Left kidney (tissue), 8 donors: ENCODE measurements at places on chromosomes 7 and 10.

DNA sequence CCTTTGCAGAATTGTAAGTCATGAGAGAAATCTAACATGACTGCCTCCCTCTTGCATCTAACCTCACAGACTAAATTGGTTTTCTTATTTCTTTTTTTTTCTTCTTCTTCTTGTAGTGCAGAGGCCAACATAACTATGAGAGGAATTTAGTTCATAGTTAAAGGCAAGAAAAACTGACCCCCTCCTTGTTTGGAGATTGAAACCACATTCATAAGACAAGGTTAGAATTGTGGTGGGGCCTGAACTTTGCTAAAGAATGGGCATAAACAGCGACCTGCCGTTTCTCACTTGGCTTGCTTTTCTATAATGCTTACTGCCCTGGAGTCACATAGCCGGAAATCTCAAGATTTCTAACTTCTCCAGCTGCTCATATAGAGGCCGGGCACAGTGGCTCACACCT, 2.4 kb upstream of the POLM start:
- no peak for DNase-seq

- DNase-seq = no peak
Measured at GRCh38 chr10:98577168-98577567, 130.4 kb upstream of the HPS1 start.

DNA sequence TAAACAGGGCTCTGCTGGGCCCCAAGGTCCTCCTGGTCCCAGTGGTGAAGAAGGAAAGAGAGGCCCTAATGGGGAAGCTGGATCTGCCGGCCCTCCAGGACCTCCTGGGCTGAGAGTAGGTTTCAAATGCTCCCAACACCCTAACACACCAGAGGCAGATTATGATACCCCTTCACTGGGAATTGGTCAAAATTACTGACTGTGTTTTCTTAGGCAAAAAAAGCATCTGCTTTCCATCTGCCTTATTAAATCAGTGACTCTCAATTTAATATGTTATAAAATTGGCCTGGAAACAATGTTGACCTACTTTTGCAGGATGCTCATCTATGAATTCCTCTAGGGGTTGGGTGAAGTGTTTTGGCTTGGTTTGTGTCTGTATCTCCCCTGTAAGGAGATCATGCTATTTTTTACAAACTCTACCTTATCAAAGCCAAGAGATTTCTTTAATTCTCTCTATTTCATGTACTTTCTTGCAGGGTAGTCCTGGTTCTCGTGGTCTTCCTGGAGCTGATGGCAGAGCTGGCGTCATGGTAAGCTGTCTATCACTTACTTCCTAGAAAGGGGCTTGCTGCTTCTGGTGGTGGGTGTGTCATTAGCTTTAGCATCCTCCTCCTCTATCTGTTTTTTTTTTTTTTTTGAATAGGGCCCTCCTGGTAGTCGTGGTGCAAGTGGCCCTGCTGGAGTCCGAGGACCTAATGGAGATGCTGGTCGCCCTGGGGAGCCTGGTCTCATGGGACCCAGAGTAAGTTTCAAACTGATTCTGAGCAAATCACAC, 15.9 kb downstream of the COL1A2 start:
- DNase-seq = no peak

DNA sequence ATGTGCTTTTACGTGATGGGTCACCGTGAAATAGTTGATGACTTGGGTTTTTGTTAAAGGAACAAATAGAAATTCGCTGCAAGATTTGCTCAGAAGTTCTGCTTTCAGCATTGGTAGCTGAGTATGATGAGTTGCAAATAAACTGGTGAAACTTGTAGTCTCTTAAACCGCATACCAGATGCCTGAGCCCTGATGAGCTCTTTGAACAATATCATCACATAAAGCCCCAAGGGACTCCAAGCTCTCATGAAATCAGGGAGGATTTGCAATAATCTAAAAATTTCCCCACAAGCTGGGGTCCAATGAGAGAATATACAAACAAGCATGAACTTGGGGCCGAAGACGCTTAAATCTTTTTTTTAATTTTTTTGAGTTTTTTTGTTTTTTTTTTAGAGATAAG, 312.4 kb downstream of the CALN1 start:
- DNase-seq = no peak

GRCh38 chr10:118264838-118265470, 77.2 kb downstream of the FAM204A start:
- DNase-seq = no peak

GRCh38 chr7:68676813-68677535, 921.3 kb upstream of the AUTS2 start:
- DNase-seq = no peak

GRCh38 chr10:12194752-12195271, 879 bp downstream of the NUDT5 start:
- DNase-seq = no peak

- no peak for DNase-seq
Measured at GRCh38 chr7:16129431-16130110, 291.8 kb downstream of the CRPPA start.

DNA sequence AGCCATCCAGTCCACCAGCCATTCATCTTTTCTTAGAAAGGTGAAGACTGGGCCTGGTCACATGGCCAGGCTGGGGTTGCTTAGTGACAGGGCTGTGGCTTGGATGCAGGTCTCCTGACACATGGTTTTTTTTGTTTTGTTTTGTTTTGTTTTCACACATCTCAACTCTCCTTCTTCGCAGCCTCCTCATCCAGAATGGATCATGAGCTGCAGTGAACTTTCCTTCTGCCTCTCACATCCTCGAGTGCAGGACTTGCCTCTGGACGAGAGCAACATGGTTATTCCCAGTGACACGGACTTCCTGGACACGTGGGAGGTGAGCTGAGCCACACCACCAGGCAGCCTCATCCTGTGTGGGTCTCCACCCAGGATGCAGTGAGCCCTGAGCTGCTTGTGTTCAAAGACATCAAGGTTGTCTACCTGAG, 9.5 kb downstream of the AKR1E2 start:
- DNase-seq = no peak
